ENCODE measurements at places on chromosomes 5 and 9.

- DNase-seq, result no peak
Measured at GRCh38 chr9:128429513-128430086, 8.9 kb downstream of the CERCAM start.

DNA sequence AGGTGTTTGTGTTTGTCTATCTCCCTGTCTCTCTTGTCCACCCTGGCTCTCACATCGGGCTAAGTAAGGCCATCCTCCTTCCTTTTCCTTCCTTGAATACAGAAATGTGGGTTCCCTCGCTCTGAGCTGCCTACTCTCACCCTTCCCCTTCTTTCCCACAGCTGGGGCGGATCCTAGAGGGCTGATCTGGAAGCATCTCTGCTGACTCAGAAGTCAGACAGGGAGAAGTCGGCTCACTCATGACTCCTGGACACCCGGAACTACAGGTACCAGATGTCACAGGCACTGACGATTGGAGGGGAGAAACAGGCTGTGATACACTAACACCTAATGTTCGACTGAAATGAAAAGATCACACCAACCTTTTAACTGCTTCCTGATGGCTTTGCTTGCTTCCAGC lies 41.3 kb downstream of the PTPN3 start:
- no peak for DNase-seq

DNA sequence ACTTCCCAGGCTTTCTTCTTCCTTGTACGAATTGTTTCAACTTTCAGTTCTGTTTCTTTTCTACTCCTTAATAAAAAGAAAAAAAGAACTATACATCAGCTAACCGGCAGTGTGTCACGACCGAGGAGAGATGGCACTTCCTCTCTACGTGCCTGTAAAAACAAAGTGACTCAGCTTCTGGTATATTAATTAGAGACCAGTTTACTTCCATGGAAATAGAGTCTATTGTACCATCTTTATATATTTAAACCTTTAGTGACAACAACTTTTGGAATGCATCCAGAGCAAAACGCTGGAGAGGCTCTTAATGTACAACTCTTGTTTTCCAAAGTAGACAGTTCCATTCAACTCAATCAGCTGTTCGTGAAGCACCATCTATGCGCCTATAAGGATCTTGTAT lies 94.5 kb upstream of the LIFR start:
- DNase-seq, result no peak

DNA sequence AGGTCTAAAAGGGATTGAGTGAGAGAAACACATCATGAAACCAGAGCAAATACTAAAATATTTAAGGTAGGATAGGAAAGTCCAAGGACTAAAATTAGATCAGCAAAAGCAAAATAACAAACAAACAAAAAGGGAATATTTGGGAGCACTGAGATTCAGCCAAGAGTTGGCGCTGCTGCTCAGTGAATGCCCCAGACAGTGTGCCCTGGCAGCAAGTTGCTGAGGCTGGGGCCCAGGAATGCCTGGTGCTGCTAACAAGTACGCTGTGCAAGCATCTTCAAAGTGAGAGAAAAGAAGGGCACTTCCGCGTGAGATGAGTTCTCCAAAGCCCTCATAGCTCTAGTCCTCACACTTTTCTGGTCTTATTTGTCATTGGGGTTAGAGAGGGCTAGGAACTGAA lies 603.3 kb downstream of the EFNA5 start:
- DNase-seq, result no peak

DNA sequence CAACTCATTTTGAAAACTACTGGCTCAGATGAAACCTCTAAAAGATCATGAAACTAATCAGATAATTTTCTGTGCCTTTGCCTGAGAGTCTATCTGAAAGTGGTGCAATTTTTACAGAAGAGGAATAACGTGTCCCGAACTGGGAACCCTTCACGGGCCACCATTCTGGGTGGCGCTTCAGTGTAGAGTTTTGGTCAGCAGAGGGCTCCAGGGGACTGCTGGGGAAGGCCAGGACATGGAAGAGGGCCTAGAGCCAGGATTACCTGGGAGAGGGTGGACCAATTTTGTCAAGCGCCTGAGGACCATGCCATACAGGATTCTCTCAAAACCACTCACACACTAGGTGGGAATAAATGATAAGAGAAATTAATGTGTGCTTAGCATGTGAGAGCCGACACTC lies 49.7 kb upstream of the PLEKHG4B start:
- peak; percentile 5 for DNase-seq

DNA sequence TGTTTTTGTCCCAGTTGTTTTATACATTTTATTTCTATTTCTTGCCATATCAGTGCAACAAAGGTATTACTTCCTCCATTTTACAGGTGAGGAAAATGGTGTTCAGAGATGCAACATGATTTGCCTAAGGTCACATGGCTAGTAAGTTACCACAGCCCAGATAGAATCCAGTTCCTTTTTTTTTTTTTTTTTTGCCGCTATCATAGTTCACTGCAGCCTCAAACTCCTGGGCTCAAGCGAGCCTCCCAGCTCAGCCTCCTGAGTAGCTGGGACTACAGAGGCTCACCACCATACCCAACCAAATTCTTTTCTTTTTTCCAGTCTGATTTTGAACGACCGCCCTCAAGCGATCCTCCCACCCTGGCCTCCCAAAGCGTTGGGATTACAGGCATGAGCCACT lies 480 bp upstream of the CCDC69 start:
- peak; percentile 56 for DNase-seq

DNA sequence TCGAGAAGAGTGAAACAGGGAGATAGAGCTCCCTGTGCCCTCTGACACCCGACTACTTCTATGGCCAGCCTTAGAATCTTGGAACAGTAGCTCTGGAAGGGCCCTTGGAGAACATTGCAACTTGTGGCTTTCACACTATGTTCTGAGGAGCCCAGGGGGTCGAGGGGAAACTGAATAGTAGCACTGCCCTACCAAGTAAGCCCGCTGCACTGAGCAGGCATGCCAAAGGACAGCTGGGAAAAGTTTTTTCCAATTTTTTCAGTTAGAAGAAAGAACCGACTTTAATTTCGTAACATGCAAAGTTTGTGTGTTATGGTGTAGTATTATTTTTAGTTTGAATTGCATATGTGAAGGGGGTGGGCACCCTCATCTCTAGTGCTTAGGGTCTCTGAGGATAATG lies 10.9 kb downstream of the SMIM3 start:
- no peak for DNase-seq

DNA sequence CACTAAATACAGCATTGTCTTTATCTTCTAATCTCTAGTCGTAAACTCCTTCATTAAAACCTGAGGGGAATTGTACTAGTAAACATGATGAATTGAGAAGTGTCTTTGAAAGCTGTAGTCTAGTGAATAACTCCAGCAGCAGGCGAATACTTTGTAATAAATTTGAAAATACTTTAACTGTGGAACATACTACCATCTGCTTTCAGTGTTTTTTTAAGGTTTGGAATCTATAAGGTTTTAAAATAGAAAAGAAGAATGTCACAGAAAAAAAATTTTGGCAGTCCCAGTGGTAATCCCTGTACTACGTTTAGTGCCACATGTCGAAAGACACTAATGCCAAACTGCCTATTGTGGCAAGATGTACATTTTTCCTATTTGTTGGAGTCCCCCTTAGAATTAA lies 379.0 kb upstream of the NUDT12 start:
- DNase-seq, result no peak

DNA sequence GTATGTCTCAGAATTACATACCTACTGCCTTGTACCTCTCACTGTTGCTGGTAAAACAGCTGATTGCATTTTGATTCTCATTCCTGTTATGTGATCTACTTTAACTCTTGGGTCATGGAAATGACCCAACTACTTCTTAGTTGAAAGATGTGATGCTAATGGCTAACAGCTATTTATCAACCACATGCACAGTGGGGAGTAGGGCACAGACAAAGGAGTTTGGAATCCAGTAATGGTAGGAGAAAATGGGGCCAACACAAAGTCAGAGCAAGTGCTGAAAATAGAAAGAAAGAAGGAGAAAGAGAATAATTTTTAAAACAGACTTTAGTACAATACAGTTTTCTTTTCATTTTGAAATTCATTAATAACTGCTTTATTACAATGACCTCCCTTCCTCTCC lies 241.0 kb downstream of the PTPRD start:
- no peak for DNase-seq

DNA sequence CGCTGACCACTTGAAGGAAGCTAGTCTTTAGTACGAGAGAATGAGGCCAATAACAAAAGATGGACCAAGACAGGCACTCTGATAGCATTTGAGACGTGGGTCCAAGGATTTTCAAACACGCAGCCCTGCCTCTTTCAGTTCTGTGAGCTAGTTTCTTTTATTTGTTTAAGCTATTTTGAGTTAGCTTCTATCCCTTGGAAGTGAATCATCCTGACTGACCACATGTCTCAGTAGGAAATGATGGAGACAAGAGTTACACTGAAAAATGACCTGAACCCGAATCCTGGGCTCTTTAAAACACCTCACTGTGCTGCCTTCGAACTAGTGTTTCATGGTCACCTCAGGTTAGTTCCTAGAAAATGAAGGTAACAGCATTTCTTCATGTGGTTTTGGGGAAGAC lies 9.9 kb downstream of the TEK start:
- no peak for DNase-seq

- DNase-seq, result no peak
Measured at GRCh38 chr9:83304686-83305085, 233.5 kb downstream of the FRMD3 start.

DNA sequence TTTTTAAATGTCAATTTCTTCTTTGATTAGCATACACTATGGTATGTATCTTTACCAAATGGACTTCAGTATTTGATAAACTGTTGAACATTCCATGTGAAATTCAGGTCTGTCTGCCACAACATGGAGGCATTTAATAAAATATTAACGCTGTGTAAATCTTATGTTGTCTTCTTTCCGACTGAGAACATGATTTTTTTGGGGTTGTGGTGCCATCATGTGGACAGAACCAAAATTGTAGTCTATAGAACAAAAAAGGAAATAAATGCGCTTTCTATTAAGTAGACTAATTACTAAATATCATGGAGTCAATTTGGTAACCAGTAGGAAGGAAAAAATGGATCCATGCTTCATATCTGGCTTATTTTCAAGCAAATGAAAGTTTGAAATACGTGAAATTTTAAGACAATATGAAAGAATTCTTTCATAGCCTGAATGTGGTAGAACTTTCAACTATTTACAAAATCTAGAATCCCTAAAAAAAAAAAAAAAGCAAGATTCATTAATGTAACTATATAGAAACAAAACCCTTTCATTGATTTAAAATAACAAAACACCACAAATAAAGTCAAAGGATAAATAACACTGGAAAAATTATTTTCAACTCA lies 2.8 kb upstream of the PLK2 start:
- DNase-seq, result peak; percentile 80

DNA sequence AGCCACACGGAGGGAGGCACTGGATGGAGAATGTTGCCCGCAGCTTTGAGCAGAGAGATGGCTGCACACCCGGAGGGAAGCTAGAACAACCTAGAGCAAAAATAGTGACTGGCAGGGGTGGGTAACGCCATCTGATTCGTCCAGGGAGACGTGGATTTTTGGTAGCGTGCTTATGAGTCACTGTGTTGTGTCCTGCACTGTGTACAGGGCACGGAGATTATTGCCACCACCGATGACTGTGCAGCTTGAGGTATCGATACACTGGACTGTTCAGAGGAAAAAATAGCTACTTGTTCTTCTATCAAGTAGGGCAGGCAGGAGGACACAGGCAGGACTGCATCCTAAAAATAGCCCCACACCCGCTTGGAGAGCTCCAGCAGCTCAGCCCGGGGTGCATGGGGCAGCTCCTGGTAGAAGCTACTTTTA lies 6.0 kb downstream of the UBE2QL1 start:
- no peak for DNase-seq

GRCh38 chr9:10876333-10876732 lies 263.5 kb upstream of the PTPRD start:
- DNase-seq, result no peak

DNA sequence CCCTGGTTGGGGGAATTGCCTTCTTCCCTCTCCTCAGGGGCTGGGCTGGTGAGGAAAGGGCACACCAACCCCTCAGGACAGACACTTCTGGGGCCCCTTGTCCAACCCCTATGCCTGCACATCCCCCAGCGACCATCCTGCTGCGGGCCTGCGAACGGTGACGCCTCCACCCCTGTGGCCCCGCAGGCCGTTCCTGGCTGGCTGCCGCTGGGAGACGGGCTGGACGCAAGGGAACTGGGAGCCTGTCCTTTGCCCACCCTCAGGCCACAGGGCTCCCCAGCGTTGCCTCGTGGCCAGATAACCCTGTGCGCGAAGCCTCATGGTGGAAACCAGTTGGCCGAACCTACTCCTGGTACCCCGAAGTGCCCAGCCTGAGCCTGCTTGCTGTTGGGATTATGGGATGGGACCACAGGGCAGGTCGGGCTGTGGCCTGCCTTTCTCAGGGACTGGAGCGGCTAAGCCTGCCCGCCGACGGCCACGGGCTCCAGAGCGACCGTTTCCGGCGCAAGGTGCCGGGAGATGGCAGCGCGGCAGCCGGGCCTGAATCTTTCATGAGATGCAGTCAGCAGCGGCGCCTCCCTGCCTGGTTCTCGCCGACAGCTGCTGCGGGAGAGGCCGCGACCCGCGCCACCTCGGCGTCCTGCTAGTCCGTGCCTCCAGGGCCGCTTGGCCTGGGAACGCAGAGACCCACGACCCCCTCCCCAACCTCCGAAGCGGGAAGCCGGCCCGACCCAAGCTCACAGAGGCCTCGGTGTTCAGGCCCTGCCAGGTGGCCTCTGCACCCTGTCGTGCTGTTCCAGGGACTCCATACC lies 6.5 kb upstream of the PITX1 start:
- peak; percentile 21 for DNase-seq

- no peak for DNase-seq
Measured at GRCh38 chr5:150649108-150650020, 8.9 kb downstream of the SYNPO start.

GRCh38 chr5:165057145-165057544 lies 1551.7 kb downstream of the MAT2B start:
- no peak for DNase-seq

GRCh38 chr5:145797336-145797735 lies 37.8 kb downstream of the PRELID2 start:
- DNase-seq, result no peak

- DNase-seq, result peak; percentile 73
Measured at GRCh38 chr5:43065387-43065947, 25.3 kb upstream of the ANXA2R start.

DNA sequence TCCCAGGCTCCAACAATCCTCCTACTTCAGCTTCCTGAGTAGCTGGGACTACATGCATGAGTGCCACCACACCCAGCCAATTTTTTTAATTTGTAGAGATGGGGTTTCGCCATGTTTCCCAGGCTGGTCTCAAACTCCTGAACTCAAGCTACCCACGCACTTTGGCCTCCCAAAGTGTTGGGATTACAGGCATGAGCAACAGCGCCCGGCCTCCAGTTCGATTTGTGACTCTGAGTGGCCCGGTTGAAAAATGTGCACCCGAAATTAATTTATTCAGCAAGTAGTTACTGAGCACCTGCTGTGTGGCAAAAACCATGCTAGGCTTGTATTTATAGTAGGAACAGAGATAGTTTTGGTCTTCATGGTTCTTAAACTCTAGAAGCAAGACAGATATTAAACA lies 58.3 kb downstream of the MVB12B start:
- no peak for DNase-seq

- DNase-seq, result no peak
Measured at GRCh38 chr5:115686738-115687074, 60.9 kb upstream of the TMED7 start.

All from hematopoietic multipotent progenitor cell treated with erythropoietin and hydrocortisone succinate and interleukin-3 and kit ligand, for 6 days (in vitro differentiated cells).